HFFc6 (cell line): ENCODE measurements at places on chromosomes 2 and 18.

DNA sequence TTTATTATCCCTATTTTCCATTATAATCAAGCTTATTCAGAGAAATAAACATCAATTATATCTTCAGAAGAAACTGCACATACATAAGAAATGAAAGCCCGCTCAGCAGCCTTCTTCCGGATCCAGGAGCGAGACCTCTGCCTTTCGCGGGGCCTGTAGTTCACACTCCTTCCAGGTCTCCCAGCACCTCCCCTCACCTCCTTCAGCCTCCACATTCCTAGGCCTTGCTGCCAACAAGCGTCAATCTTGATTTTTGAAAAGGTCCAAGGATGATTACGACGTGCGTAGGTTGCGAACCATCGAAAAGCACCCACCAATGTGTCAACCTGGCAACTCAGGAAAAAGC, 355 bp upstream of the KIDINS220 start:
- no peak for DNase-seq

- no peak for DNase-seq
Observed at GRCh38 chr2:76450024-76450475, 739.3 kb upstream of the GCFC2 start.

DNA sequence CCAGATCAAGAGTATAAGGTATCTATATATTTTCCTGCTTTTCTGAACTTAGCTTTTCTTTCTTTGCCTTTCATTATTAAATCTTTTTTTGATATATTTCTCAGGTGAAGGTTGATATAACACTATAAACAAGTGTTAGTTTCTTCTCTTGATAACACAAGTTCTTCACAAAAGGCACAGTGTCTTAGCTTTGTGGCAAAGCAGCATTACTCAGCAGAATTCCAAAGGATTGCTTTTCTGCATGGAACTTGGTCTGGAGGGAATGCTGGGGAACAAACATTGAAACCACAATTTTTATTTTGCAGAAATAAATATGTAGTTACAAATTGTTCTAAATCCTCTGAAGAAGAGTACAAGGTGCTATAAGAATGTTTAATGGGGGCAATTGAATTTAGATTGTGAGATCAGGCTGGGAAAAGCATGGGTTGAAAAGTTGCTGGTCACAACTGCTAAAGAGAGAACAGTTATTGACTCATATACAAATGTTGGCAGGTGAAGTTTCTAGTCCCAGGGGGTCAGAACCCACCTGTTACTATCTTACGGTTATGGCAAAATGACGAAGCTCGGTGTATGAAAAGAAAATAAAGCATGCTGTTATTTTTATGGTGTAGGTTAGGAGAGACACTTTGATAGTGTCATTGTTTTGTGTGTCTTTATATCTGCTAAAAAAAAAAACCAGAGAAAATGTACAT, 68.2 kb downstream of the UBR3 start:
- DNase-seq = no peak

DNA sequence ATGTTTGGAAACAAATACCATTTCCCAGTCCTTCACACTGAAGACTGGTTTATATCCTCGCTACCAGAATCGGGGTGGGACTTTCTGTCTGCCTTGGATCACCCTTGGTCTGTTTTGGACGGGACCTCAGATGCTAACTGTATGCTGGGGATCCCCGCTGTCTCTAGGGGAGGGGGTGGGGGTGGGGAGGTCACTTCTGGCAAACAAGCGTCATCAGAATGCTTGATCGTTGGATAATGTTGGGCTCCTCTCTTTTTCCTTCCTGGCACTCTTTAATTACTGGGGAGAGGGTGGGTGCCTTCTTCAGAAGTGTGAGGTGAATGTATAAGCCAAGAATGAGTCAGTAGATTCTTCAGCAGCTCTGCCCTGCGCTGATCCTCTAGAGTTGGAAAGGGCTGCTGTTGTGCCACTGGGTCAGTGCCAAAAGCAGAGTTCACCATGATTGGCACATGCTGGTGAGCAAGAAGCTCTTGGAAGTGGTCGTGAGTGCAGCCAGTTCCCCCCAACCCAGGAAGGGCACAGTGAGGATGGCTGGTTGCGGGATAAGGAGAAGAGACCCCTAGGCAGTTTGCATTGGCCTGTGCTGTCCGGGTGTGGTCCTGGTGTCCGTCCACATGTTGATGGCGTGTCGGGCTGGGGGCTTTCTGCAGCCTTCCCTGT, 32.2 kb downstream of the DGKD start:
- DNase-seq = peak; percentile 33

DNA sequence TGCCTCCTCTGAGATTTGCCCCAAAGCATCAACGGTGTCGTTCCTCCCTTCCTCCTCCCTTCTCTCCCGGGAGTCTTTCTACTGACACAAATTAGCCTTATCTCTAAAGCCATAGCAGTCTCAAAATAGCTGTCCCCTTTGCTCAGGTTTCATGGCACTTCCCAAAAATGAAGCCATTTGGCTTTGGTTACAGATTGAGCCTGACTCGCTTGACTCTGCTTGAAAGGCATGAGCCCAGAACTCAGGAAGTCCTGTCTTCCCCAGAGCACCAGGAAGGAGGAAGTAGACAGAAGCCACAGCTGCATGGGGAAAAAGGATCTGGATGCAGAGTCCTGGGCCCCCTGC, 234.4 kb upstream of the RGPD4 start:
- DNase-seq = no peak

DNA sequence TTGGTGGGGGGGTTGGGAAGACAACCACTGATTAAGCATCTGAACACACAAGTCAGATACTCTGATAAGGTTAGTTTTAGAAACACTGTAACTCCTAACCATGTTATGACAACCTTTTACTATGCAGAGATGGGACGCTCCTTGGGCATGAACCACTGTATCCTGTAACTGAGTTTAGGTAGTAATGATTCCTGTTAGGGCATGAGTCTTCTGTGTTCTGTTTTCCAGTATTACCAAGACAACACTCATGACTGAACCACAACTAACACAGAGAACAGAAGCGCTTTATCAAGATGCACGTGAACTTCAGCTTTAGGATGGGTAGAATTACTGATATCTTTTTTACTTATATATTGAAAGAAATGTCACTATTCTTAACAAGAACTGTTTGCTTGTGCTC, 14.1 kb upstream of the CREB1 start:
- DNase-seq = no peak

GRCh38 chr18:31664101-31664500, 20.3 kb downstream of the B4GALT6 start:
- no peak for DNase-seq

DNA sequence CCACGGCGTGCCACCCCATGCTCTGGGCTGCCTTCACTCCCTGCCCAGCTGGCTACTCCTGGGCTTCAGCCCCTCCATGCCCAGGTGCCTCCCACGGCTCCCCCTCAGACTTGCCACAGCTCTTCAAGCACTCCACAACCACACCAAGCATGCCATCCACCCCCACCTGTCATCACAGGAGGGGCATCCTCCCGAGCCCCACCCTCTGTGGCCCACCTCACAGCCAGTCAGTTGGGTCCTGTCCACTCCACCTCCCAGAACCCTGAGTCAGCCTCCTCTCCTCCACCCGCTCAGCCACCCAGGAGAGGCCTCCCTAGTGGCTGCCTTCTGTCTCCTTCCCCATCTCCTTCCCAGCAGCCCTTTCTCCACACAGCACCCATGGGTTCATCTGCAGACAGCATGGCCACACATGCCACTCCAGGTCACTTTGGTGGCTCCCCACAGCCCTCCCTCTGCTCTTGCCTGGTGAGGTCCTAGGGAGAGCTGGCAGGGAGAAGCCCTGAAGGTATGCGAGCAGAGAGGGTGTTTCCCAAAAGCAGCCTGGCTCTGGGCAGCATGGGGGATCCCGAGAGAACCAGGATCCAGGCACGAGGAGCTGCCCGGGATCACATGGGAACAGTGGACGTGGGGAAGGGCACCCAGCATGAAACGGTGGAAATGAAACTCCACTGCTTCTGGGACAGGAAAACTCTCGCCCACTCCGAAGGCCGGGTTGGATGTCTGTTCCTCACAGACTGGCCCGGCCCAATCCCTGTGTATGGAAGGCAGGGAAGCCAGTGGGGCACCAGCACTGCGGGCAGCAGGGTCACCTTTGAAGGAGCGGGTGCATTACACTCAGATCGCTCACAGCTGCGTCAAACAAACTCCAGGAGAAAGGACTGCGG, 2.7 kb downstream of the LIMS2 start:
- no peak for DNase-seq

GRCh38 chr2:183605440-183605839, 481.2 kb downstream of the NUP35 start:
- no peak for DNase-seq

- peak; percentile 43 for DNase-seq
Observed at GRCh38 chr2:201807452-201807999, 1.2 kb downstream of the CDK15 start.
